ENCODE measurements at places on chromosomes 7 and 10.
A peak's percentile ranks its signal among the peaks of the same experiment; 100 is the strongest.

DNA sequence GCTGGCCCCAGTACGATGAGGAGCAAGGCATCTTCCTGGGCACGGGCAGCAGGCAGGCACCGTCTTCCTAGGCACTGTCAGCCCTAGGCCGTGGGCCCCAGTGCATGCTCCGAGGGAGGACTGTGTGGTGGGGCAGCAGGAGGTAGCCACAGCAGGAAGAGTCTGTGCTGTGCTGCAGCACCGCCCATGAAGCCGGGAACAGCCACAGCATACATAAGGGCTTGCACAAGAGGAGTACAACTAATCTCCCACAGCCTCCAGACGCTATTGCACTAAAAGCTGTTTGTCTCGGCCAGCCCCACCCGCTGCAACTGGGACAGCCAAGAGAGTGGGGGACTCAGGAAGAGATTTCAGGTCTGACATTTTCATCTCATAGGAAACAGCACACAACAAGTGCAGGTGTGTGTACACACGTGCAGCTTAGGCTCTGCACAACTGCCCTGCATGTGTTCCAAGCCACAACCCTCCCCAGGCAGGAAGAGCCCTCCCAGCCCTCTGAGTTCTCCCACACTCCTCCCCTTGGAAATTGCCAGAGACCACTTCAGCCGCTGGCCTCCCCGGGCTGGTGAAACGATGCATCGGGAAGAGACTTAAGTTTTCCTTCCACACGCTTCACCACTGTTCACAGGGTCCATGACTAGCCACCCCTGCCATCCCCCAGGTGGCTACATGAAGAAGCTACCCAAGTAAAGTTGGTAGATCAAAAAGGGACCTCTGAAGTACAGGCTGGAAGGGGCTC is 88.1 kb upstream of the DDC start:
- peak; percentile 42 for DNase-seq

GRCh38 chr10:13767676-13768178 is 181.0 kb downstream of the PRPF18 start:
- no peak for DNase-seq

GRCh38 chr7:77940647-77941046 is 142.1 kb downstream of the PHTF2 start:
- peak; percentile 45 for DNase-seq

- DNase-seq, result no peak
These were observed 218.2 kb upstream of the MDFIC start for GRCh38 chr7:114703677-114704076.

- no peak for DNase-seq
These were observed 1.4 kb downstream of the IDE start for GRCh38 chr10:92572362-92573090.

- no peak for DNase-seq
These were observed 25.0 kb downstream of the ADARB2 start for GRCh38 chr10:1712314-1712713.

DNA sequence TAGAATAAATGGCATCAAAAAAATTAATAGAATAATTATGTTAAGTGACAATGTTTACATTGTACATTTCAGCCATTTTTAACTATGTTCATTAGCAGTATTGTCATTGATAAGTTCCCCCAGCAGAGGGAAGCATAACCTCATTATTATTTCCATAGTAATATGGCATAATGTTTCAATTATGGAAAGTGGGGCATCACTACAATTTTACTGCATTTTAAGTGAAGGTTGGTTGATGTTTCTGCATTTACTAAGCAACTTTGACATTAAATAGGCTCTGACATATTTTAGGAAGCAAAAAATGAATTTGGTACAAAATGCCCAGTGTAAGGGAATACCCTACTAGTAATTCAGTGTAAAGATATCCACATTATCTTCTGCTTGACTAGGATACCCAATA is 218.3 kb downstream of the SEMA3A start:
- DNase-seq, result peak; percentile 62

DNA sequence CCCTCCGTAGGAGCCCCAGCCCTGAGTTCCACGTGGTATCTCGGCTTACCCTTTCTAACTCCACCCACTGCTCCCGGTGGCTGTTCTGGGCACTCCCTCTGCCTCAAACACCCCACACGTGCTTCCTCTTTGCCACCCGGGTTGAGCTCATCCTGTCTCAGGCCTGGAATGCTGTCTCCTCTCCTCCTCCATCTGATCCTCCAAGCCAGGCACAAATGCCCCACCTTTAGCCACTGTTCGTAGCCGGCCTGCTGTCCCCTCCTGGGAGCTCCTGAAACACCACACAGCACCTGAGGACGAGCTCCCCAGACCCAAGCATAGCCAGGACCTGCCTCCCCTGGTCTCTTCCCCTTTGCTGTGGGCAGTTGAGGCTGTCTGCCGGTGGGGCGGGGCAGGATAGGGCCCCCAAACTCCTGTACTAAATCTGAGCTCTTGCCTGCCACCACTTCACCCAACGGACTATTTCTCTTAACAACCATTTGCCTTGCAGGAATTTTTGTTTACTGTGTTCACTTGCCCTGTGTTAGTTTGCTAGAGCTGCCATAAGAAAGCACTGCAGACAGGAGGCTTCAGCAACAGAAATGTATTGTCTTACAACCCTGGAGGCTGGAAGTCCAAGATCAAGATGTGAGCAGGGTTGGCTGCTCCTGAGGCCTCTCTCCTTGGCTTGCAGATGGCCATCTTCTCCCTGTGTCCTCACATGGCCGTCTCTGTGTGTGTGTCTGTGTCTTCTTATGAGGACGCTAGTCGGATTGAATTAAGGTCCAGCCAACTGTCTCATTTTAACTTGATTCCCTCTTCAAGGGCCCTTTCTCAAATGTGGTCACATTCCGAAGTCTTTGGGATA is 58.3 kb upstream of the SHH start:
- DNase-seq, result no peak

DNA sequence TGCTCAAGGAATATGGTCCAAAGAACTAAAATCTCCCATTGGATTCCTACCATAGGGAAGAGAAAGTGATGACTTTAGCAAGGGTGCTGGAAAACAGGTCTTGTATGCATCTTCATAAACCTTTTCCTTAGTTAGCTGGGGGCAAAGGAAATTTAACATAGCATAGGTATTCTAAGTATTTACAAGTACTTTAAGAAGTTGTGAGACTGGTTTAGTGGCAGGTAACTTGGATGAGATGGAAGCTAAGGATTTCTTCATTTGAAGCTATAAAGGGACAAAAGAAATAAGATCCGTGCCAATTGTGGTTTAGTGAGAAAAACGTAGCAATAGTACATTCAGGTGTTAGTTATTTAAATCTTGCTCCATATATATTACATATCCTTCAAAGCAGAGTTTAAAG is 183.4 kb upstream of the TCF7L2 start:
- DNase-seq, result no peak

- no peak for DNase-seq
These were observed 19.5 kb upstream of the ABCB5 start for GRCh38 chr7:20595971-20596370.

- DNase-seq, result peak; percentile 97
These were observed 58.4 kb upstream of the TM9SF3 start for GRCh38 chr10:96645191-96645721.

DNA sequence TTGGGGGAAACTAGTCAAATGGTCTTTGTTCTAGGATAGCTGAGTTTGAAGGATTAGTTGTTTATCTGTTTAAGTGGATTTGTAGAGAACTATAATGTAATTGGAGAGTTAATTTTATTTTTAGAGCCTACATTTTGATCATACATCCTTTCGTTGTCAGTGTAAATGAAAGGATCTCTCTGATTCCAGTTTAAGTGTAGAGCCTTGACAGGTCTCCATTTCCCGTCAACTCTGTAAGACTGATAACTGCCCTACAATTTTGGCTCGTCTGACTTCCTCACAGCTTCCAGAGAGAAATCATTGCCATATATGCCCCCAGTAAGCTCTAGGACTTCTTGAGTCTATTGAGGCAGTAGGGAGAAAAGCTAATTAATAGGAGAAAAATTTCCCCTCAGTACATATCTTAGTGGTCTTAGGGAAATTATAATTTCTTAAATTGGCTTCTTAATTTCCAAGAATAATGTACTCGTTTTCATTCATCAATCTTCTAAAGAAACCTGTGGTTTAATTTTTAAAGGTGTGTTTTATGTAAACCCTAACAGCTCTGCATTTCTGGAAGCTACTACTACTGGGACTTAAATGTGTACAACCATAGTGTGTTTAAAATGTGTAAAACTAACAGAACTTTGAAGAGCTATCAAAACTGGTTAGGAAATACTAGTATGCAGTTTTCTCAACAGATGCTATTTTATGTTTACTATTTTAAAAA is 3.8 kb downstream of the KMT2E start:
- DNase-seq, result no peak

- DNase-seq, result no peak
These were observed 23.8 kb downstream of the PALD1 start for GRCh38 chr10:70502406-70502805.

GRCh38 chr7:22758576-22758975 is 31.6 kb downstream of the IL6 start:
- DNase-seq, result no peak

GRCh38 chr7:77360104-77360503 is 56.0 kb downstream of the GSAP start:
- DNase-seq, result no peak

DNA sequence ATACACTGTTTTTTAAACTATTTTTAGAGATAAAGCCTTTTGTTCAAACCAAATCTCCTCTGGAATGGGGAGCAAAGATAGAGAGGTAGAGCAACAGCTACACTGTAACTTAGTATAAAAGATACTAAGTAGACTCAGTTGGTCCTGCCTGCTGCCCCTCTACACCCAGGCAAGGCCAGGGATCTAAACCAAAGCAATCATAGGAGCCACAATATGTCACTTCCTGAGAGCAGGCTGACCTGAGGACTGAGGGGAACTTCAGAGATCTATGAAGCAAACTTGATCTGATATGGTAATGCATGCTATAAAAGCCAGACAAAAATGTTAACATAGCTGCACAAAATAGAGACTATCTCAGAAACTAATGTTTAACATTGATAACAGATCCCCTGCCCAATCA is 7.0 kb upstream of the TRDMT1 start:
- DNase-seq, result no peak

- no peak for DNase-seq
These were observed 911.6 kb upstream of the C7orf33 start for GRCh38 chr7:147678943-147679342.

DNA sequence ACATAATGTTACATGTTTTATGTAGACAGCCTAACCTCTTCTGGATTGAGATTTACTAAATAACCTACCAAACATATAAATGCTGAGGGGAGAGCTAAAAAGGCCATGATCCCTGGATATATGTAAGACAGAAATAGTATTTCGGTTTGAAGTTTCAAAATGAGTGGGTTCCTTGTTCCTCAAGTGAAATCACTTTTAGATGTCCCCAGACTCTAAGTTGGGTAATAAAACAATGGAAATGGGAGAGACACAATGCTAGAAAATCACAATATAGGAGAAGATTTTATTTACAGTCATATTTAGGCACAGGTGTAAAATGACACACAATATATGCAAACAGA is 56.5 kb downstream of the SHTN1 start:
- DNase-seq, result peak; percentile 68

GRCh38 chr7:20666444-20666843 is 51.0 kb downstream of the ABCB5 start:
- no peak for DNase-seq

- DNase-seq, result peak; percentile 52
These were observed 15.1 kb upstream of the CUBN start for GRCh38 chr10:17144757-17145156.

DNA sequence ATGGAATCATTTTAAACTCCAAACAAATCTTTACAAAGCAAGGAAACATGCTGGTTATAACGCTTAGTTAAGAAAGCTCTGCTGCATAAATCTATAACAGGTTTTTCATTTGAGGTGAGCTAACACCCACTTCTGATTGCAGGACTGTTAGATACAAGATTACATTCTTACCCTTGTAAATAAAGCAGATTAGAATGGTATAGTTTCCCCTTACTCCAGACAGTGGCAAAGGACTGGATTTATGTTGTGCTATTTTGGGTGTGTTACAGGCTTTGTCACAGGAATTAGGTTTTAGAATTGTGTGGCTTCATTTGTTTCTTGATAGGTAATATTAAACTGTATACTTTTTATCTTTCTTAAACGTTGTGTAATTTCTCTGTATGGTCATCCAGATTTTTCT is 487.6 kb downstream of the ZWINT start:
- no peak for DNase-seq

DNA sequence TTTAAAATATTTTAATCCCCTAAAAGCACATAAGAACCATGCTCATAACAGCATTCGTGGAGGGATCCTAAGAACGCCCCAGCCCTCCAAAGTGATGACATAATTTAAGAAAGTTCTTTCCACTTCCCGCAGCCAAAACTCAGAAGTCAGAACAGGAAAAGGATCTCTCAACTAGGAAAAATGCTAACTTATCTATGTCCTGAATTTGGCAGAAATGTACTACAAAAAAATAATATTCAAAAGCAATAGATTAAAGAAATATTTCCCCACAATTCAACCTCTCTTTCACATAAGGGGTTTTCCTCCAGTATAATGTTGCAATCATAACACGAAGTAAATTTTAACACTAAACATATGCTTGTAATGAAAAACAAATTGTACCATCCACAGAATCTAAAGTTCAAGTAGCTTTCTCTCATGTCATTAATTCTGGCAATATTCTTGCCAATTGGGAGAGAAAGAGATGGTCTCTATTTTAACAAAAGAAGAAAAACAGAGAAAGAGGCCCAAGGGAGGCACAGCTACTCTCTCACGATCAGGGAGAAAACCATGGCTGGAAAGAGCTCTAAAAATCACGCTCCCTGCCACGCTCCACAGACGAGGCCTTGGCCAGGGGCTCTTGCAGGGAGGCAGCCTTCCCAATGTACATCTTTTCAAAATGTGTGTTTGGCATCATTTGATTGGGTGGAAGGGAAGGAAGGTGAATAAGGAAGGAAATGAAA is 22.9 kb downstream of the ASB13 start:
- DNase-seq, result no peak

DNA sequence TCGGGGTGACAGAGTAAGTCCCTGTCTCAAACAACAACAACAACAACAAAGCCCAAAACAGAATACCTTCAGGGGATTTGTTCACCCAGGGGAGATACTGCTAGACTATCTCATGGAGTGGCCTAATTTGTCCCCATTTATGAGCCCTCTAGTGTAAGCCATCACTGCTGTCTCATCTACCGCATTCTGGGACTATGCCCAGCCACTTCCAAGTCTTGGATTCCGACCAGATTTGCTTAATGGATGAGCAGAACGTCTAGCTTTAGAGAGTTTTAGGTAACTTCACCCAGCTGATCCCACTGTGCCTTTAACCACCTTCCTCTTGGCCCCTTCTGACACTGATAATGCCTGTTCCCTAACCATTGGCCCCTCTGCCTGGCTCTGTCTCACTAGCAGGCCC is 47.1 kb downstream of the PAPSS2 start:
- DNase-seq, result no peak

GRCh38 chr7:36228039-36228438 is 75.0 kb downstream of the EEPD1 start:
- DNase-seq, result no peak

Measured in suppressor macrophage treated with lipopolysaccharide for 1 hour (primary cell).